Activated B cell treated with CpG ODN at 0.5 μM for 24 hours (primary cell): ENCODE measurements at places on chromosomes 6 and 20. TPM values are rescaled to one million over a fixed set of nuclear protein-coding genes. Genes with fewer than 3 reads are reported as not detected.
A peak's percentile ranks its signal among the peaks of the same experiment; 100 is the strongest.

The CNKSR3 gene
- 0.20 TPM in 1 of 2 replicates, not detected in the other for total RNA-seq

- peaks cover 52% of the 10 kb centered on the region for H3K4me1 ChIP-seq
- H3K4me3 ChIP-seq: peak overlapping the region; percentile 33
- DNase-seq: no peak
- peaks cover 64% of the 10 kb centered on the region for H3K36me3 ChIP-seq
- H3K27ac ChIP-seq: no peak overlapping the region
- H3K27me3 ChIP-seq: no peaks in the 10 kb centered on the region
These were observed 35.8 kb downstream of the TOP1 start for GRCh38 chr20:41064377-41064776.

- H3K27ac ChIP-seq: no peak overlapping the region
- peak; percentile 48 for DNase-seq
- peaks cover 33% of the 10 kb centered on the region for H3K4me1 ChIP-seq
- no peak overlapping the region for H3K4me3 ChIP-seq
- peaks cover 38% of the 10 kb centered on the region for H3K36me3 ChIP-seq
These were observed 29.5 kb downstream of the SNX5 start for GRCh38 chr20:17938871-17939619.

The MUC22 gene
- total RNA-seq: not detected in 2 replicates

DNA sequence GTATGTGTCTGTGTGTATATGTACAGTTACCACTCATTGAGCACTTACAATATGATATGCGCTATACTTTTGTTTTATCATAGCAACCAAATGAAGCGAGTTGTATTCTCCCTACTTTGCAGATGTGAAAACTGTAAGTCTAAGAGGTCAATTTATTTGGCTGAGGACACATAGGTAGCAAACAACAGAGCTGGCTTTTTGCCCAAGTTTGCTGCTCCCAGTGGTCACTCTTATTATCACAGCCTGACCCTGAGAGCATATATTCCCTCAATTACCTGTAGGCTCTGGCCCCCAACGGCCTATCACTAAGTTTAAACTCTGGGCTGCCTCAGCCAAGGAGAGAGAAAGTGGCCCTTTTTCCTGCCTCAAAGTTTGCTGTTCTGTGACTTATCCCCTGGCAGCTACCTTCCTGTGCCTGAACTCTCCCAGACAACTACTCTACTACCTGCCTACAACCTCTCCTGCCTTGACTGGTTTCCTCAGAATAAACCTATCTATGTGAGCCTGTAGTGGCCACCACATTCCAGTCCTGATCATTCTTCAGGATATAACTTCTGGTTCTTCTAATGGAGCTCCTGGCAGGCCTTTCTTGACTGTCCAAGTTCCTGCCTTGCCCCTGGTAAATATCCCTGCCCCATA lies 221.8 kb downstream of the FRK start:
- no peaks in the 10 kb centered on the region for H3K36me3 ChIP-seq
- no peak overlapping the region for H3K27ac ChIP-seq
- no peaks in the 10 kb centered on the region for H3K4me1 ChIP-seq
- peaks cover 1% of the 10 kb centered on the region for H3K27me3 ChIP-seq
- no peak for DNase-seq
- no peak overlapping the region for H3K4me3 ChIP-seq

The DST gene
- total RNA-seq: 0.49 and 1.3 TPM in 2 replicates

DNA sequence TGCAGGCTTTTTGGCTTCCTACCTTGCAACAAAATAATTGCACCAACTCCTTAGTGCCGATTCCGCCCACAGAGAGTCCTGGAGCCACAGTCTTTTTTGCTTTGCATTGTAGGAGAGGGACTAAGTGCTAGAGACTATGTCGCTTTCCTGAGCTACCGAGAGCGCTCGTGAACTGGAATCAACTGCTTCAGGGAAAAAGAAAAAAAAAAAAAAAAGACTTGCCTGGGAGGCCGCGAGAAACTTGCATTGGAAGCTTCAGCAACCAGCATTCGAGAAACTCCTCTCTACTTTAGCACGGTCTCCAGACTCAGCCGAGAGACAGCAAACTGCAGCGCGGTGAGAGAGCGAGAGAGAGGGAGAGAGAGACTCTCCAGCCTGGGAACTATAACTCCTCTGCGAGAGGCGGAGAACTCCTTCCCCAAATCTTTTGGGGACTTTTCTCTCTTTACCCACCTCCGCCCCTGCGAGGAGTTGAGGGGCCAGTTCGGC lies 420 bp downstream of the SOX4 start:
- H3K27ac ChIP-seq: no peak overlapping the region
- H3K36me3 ChIP-seq: peaks cover 6% of the 10 kb centered on the region
- peaks cover 30% of the 10 kb centered on the region for H3K4me1 ChIP-seq
- peaks cover 3% of the 10 kb centered on the region for H3K27me3 ChIP-seq
- no peak overlapping the region for H3K4me3 ChIP-seq

GRCh38 chr6:37480118-37480736 lies 19.5 kb downstream of the CCDC167 start:
- DNase-seq: no peak
- H3K27ac ChIP-seq: no peak overlapping the region
- no peaks in the 10 kb centered on the region for H3K4me1 ChIP-seq
- no peaks in the 10 kb centered on the region for H3K27me3 ChIP-seq
- H3K36me3 ChIP-seq: peaks cover 75% of the 10 kb centered on the region
- H3K4me3 ChIP-seq: no peak overlapping the region

DNA sequence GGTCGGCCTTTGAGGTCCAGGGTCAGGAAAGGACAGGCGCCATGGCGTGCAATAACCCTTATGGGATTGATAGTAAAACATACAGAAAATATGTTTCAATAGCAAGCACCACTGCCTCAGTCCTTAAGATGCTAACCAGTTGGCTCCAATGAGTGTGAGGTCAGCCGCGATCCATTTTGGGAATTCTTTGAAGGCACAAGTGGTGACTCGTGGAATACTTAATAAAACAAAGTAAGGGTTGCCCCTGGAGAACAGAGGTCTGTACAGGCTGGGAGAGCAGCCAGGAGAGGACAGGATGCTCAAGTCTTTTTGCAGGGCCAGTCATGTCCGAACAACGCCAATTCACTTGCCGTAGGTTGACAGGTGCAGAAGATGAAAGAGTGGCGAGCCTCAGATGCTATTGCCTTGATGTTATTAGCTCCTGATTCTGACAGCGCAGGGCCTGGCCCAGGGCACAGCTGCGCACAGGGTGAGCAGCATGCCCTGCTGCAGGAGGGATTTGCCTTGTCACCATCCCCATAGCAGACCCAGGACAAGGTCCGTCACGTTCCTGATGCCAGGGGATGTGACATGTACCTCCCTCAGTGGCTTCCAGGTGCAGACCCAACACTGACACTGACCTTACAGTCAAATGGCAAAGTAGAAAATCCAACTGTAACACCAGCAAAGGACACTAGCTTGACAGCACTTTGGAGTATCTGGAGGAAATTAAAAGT lies 21.8 kb downstream of the SYNDIG1 start:
- no peaks in the 10 kb centered on the region for H3K27me3 ChIP-seq
- DNase-seq: no peak
- H3K27ac ChIP-seq: no peak overlapping the region
- no peaks in the 10 kb centered on the region for H3K4me1 ChIP-seq

The MKKS gene
- total RNA-seq: 8.1 and 8.6 TPM in 2 replicates

The LY6G6C gene
- total RNA-seq: not detected in 2 replicates

DNA sequence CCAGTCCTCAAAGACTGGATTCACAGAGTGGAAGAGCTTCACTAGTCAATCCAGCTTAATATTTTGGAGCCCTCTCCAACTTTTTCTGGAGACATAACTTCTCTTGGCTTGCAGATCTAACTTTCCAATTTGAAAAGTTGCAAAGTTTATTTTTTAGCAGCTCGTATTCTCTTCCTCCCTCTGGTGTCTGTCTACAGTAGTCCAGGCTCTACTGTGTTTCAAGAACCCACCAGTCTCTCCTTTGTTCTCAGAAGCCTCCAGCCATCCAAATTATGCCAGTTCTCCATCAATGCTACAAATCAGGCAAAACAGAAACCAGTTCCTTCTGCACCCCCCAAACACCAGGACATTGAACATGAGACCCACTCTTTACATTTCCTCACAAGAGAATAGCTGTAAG lies 376.1 kb upstream of the OPRM1 start:
- H3K27me3 ChIP-seq: no peaks in the 10 kb centered on the region
- no peak for DNase-seq
- H3K4me1 ChIP-seq: no peaks in the 10 kb centered on the region

- H3K27me3 ChIP-seq: peaks cover 2% of the 10 kb centered on the region
- no peak overlapping the region for H3K4me3 ChIP-seq
- H3K36me3 ChIP-seq: no peaks in the 10 kb centered on the region
These were observed 683.3 kb downstream of the QKI start for GRCh38 chr6:164097551-164098398.

- H3K36me3 ChIP-seq: peaks cover 4% of the 10 kb centered on the region
- H3K4me3 ChIP-seq: no peak overlapping the region
- no peak overlapping the region for H3K27ac ChIP-seq
- DNase-seq: no peak
- no peaks in the 10 kb centered on the region for H3K4me1 ChIP-seq
- H3K27me3 ChIP-seq: no peaks in the 10 kb centered on the region
These were observed 8.7 kb downstream of the RNF24 start for GRCh38 chr20:4006640-4007039.

- H3K36me3 ChIP-seq: no peaks in the 10 kb centered on the region
- no peak overlapping the region for H3K4me3 ChIP-seq
- H3K27ac ChIP-seq: no peak overlapping the region
- peaks cover 4% of the 10 kb centered on the region for H3K4me1 ChIP-seq
- H3K27me3 ChIP-seq: peaks cover 27% of the 10 kb centered on the region
These were observed 45.5 kb upstream of the SNAP25 start for GRCh38 chr20:10172998-10173655.

DNA sequence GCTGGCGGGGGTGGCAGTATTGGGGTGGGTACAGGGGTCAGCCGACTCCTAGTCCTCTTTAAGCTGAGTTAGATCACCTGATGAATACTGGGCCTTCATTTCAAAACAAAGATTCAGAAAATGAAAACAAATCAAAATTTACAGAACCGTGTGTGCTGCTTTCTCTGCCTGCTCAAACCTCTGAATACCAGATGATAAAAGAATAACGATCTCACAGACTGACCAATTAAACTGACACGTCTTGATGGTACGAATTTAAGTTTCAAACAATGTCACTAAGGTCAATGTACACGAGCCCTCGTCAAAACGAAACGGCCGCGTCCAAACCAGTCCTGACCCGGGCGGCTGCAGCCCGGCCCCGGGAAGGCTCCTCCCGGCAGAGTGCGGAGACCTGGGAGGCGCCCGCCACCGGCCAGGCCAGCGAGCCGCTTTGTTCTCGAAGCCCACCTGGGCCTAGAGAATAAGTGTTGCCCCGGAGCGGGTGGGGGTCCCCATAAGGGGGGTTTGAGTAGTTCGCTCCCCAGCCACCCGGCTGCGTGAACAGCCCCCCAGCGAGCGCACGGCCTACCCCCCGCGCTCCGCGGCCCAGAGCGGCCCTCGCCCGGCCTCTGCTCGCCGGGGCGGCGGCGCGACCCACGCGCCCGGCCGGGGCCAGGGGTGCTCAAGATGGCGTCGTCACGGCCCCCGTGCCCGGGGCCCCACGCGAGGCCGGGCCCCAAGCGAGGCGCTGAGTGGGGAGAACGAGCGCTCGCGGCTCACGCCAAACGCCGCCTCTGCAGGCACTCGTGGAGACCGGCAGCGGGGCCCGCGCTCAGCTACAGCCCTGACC lies 728 bp downstream of the PSMA7 start:
- peak overlapping the region; percentile 89 for H3K4me3 ChIP-seq
- peaks cover 43% of the 10 kb centered on the region for H3K4me1 ChIP-seq
- no peak for DNase-seq
- no peaks in the 10 kb centered on the region for H3K27me3 ChIP-seq
- H3K27ac ChIP-seq: peak overlapping the region; percentile 78
- H3K36me3 ChIP-seq: peaks cover 41% of the 10 kb centered on the region

GRCh38 chr6:449057-449430 lies 57.5 kb downstream of the IRF4 start:
- H3K36me3 ChIP-seq: no peaks in the 10 kb centered on the region
- H3K4me3 ChIP-seq: no peak overlapping the region
- no peak for DNase-seq
- peaks cover 14% of the 10 kb centered on the region for H3K4me1 ChIP-seq
- H3K27ac ChIP-seq: no peak overlapping the region

- H3K27me3 ChIP-seq: no peaks in the 10 kb centered on the region
- no peak for DNase-seq
- H3K4me1 ChIP-seq: no peaks in the 10 kb centered on the region
- no peak overlapping the region for H3K27ac ChIP-seq
- no peaks in the 10 kb centered on the region for H3K36me3 ChIP-seq
- H3K4me3 ChIP-seq: no peak overlapping the region
These were observed 97.2 kb downstream of the PTPRT start for GRCh38 chr20:43092386-43093088.

DNA sequence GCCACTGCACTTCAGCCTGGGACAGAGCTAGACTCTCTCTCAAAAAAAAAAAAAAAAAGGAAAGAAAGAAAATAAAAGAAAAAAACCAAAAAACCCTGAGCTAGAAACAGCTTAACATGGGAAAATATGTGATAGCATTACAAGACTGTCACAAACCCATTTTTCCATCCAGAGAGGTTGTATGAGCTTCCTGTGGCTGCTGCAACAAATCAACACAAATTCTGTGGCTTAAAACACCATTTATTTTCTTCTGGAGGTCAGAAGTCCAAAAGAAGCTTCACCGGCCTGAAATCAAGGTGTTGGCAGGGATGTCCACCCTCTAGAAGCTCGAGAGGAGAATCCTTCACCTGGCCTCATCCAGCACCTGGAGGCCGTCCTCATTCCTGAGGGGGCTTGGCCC lies 21.7 kb upstream of the SSR1 start:
- H3K4me3 ChIP-seq: no peak overlapping the region
- H3K4me1 ChIP-seq: no peaks in the 10 kb centered on the region
- DNase-seq: no peak
- H3K27me3 ChIP-seq: peaks cover 4% of the 10 kb centered on the region
- no peak overlapping the region for H3K27ac ChIP-seq
- no peaks in the 10 kb centered on the region for H3K36me3 ChIP-seq

The CTAGE9 gene
- not detected in 2 replicates for total RNA-seq

GRCh38 chr6:35491558-35492257 lies 5.2 kb downstream of the TEAD3 start:
- DNase-seq: no peak
- H3K36me3 ChIP-seq: no peaks in the 10 kb centered on the region
- H3K4me1 ChIP-seq: peaks cover 5% of the 10 kb centered on the region
- H3K4me3 ChIP-seq: no peak overlapping the region

The CLPSL2 gene
- not detected in 2 replicates for total RNA-seq

GRCh38 chr20:33647603-33648395 lies 14.3 kb upstream of the C20orf144 start:
- no peaks in the 10 kb centered on the region for H3K27me3 ChIP-seq
- no peak overlapping the region for H3K4me3 ChIP-seq
- H3K4me1 ChIP-seq: peaks cover 9% of the 10 kb centered on the region

The OOEP gene
- 0.22 TPM in 1 of 2 replicates, not detected in the other for total RNA-seq

DNA sequence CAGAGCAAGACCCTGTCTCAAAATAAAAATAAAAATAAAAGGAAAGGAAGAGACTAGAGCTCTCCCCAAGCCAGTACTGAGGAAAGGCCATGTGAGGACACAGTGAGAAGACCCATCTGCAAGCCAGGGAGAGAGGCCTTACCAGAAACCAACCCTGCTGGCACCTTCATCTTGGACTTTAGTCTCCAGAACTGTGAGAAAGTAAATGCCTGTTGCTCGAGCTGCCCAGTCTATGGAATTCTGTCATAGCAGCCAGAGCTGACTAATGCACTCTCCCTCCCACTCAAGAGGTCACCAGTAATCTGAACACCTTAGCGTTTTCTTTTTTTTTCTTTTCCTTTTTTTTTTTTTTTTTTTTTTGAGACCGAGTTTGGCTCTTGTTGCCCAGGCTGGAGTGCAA lies 7.3 kb upstream of the PRPH2 start:
- no peaks in the 10 kb centered on the region for H3K27me3 ChIP-seq
- no peak overlapping the region for H3K4me3 ChIP-seq

The COL9A3 gene
- 33.2 and 37.6 TPM in 2 replicates for total RNA-seq

GRCh38 chr6:35601331-35602132 lies 87.2 kb downstream of the FKBP5 start:
- H3K27me3 ChIP-seq: no peaks in the 10 kb centered on the region
- no peak for DNase-seq
- H3K36me3 ChIP-seq: peaks cover 8% of the 10 kb centered on the region
- H3K4me3 ChIP-seq: no peak overlapping the region
- H3K27ac ChIP-seq: peak overlapping the region; percentile 37

The VGLL2 gene
- not detected in 2 replicates for total RNA-seq

The CD24 gene
- 49.3 and 49.4 TPM in 2 replicates for total RNA-seq
